ENCODE measurements at places on chromosomes 7 and 10. TPM values are rescaled to one million over a fixed set of nuclear protein-coding genes. Genes with fewer than 3 reads are reported as not detected.

KNDC1 gene
- polyA plus RNA-seq = 3.9 TPM

BET1 gene
- polyA plus RNA-seq = 47.9 TPM

GRCh38 chr10:74671716-74672115 lies 154.7 kb upstream of the KAT6B start:
- DNase-seq = no peak

- DNase-seq = peak; percentile 29
Observed at GRCh38 chr10:24706479-24707118, 17.1 kb downstream of the ARHGAP21 start.

DNA sequence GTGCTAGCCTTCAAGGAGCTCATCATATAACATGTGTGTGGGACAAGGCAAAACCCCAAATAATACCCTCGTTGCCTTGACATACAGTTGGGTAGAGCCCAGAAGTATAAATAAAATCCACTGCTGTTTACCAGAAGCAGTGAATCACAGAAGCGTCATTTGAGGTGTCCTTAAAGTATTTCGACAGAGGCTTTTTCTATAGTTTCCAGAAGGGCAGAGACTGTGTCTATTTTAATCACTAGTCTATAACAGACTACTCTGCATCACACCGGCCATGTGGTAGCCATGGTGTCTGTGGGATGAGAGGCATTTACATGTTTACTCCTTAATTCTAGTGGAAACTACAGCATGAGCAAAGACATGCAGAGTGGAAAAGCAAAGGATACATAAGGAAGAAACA lies 131.3 kb downstream of the CTTNBP2 start:
- DNase-seq = no peak

- DNase-seq = no peak
Observed at GRCh38 chr10:127252818-127253217, 56.4 kb upstream of the INSYN2A start.
